ENCODE measurements at places on chromosomes 2 and 18. TPM values are rescaled to one million over a fixed set of nuclear protein-coding genes. Genes with fewer than 3 reads are reported as not detected.

- DNase-seq: no peak
Observed at GRCh38 chr2:173599821-173600359, 245.2 kb downstream of the CDCA7 start.

DNA sequence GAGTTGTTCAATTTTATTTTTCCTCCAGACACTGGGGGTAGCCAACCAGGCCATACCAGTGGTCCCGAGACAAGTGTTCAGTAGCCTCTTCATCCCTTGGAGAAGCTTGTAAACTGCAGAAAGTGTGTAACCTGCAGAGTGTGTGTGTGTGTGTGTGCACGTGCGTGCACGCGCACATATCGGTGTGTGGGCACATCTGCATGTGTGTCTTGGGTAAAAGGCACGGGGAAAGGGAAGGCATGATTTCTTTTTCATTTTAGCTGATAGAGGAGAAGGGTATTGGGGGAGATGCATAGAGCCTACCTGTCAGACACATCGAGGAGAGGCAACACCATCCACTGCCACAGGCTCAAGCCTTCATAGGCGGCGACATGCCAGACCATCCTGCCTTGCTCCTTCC is 181.4 kb downstream of the CLIP4 start:
- DNase-seq: no peak

Gene TUBA3E
- not detected for total RNA-seq

DNA sequence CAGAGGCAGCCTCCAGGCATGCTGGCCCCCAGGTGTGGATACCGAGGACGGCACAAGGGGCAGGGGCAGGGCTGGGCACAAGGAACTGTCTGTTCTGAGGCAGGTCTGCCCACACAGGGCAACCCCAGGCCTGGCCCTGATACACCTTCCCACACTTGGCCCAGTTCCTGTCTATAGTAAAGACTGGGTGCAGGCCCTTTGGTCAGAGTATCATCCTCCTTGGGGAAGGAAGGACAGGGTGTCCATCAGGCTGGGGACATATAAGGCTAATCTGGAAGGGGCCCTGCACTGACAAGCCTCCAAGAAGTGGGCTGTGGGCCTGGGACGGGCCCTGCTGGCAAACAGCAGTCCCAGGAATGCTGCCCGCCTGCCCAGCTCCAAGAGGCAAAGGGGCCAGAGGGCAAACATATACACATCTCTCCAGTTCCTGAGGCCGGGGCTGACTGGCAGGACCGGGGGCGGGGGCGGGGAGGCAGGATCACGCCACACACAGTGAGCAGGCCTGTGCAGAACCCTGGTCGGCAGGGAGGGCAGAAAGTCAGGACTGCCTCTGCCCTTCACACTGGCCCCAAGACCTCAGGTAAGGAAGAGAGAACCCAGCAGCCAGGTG is 18.9 kb downstream of the SDC1 start:
- no peak for DNase-seq

- DNase-seq: no peak
Observed at GRCh38 chr2:191840921-191841320, 6.0 kb downstream of the CAVIN2 start.

Gene GPR45
- not detected for total RNA-seq

- DNase-seq: peak; percentile 11
Observed at GRCh38 chr2:171723716-171724683, 36.7 kb downstream of the DYNC1I2 start.

GRCh38 chr2:12251121-12251520 is 465.6 kb upstream of the TRIB2 start:
- no peak for DNase-seq

Gene CHMP3
- 95.5 TPM for total RNA-seq

Gene CDH7
- 0.62 TPM for total RNA-seq

GRCh38 chr2:40823478-40823877 is 371.6 kb upstream of the SLC8A1 start:
- DNase-seq: no peak

DNA sequence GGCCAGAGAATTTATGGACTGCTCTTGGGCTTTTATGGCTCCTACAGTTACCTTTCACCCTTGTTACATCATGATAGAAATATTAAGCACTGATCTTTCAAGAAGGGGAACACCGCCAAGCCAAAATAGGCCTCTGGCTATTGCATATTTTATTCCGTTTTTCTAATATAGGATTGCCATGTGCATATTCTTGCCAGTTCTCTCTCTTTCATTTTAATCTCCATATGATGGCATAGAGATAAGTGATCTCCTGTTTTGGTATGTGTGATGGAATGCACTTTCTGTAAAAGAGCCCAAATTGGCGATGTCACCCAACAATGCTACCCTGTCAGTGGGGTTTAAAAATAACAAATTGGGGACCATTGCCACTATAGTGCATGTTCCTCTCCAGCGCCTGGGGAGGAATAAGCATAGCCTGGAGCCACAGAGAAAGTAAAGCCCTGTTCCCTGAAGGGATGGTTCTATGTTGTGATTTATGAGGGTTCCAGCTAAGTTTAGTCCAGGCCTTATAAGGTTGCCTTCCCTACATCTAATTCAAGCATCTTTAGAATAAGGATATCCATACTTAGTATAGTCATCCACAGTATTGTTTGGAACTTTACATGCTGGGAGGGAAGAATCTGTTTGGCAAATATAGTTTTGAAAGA is 26.9 kb downstream of the CMPK2 start:
- no peak for DNase-seq

GRCh38 chr2:239715606-239716005 is 309.5 kb downstream of the NDUFA10 start:
- DNase-seq: no peak

- no peak for DNase-seq
Observed at GRCh38 chr2:223460209-223460608, 142.0 kb downstream of the SCG2 start.

- DNase-seq: no peak
Observed at GRCh38 chr18:74563999-74564398, 29.7 kb downstream of the CNDP1 start.

Gene GAL3ST2
- not detected for total RNA-seq

Gene BOLL
- 2.8 TPM for total RNA-seq

GRCh38 chr18:77557046-77557587 is 307.5 kb downstream of the GALR1 start:
- peak; percentile 81 for DNase-seq

DNA sequence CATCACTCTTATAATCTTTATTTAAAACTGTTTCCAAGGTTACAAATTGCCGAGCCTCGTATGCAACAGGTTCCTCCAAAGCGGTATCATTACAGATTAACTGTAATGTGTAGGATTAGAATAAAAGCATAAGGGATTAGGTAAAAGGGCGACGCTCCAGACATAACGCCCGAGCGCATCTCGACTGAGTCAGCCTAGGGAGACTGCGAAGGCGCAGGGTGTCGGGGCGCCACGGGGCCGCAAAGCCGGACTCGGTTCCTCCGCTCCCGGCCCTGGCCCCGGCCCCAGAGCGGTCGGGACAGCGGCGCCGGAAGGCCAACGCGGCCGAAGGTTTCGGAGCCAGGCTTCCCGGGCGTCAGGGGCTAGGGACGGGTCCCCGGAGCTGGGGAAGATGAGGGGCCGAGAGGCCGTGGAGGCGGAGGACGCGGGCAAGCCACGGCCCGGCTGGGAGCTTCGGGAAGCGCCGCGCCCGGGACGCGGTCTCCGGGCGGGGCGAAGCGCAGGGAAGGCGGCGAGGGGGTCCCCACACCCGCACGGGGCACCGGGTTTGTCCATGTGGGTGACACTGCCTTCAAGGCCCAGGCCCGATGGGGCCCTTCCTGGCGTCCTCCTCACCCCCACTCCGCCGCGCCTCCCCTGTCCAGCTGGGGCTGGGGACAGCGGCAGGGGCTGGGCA is 12.9 kb upstream of the SIX3 start:
- no peak for DNase-seq

- DNase-seq: no peak
Observed at GRCh38 chr18:6509417-6509816, 94.7 kb upstream of the L3MBTL4 start.

Gene GREB1L
- 6.8 TPM for total RNA-seq

DNA sequence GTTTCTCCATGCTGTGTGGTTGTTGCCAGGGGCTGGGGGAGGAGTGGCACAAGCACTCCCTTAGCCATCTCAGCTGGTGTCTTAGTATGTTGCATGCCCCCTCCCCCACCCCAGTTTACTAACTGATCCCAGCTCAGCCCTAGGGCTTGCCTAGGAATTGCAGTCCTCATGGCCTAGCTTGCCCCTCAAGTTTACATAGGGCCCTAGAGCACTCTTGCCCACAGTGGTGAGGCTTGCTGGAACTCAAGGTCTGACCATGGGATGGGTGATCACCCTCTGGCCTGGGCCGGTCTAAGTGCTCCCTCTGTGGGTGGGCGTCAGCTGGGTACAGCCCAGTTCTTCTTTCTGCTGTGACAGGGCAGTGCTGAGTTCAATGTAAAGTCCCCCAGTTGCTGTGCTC is 156.1 kb upstream of the PIEZO2 start:
- no peak for DNase-seq

- DNase-seq: no peak
Observed at GRCh38 chr2:38181806-38182491, 106.0 kb upstream of the CYP1B1 start.

Gene OTOS
- not detected for total RNA-seq

DNA sequence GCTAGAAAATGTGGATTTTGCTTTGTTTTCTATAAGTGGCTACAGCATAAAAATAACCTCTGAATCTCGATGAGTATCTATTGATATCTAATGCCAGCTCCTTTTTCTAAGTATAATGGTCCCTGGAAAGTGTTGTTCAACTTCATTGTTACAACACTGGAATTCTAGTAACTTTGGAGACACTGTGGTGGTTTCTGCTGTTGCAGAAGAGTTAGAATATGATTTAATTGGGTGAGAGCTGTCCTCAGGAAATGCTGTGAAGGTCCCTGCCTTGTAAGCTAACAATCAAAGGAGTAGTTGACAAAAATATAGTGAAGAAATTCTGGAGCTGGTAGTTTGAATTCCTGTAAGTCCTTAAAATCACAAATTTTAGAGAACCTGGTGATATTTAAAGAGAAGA is 62.1 kb downstream of the C18orf63 start:
- no peak for DNase-seq

- no peak for DNase-seq
Observed at GRCh38 chr2:48228345-48228684, 301.6 kb upstream of the STON1 start.
